ENCODE measurements at places on chromosomes 5 and 9. TPM values are rescaled to one million over a fixed set of nuclear protein-coding genes. Genes with fewer than 3 reads are reported as not detected.
A peak's percentile ranks its signal among the peaks of the same experiment; 100 is the strongest.

DNA sequence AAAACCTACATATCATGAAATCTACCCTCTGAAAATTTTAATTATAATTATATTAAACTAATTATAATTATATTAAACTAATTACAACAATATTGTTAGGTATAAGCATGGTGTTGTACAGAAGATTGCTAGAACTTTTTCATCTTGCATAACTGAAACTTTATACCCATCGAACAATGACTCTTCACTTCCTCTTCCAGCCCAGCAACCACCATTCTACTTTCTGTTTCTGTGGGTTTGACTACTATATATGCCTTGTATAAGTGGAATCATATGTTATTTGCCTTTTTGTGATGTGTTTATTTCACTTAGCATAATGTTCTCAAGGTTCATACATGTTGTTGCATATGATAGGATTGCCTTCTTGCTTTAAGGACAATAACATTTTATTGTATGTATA is 274.2 kb upstream of the CCNH start:
- no peak for DNase-seq

GPX8 gene
- 96.6 TPM for total RNA-seq

GRCh38 chr5:443239-444151 is 519 bp downstream of the EXOC3 start:
- DNase-seq, result no peak

DNA sequence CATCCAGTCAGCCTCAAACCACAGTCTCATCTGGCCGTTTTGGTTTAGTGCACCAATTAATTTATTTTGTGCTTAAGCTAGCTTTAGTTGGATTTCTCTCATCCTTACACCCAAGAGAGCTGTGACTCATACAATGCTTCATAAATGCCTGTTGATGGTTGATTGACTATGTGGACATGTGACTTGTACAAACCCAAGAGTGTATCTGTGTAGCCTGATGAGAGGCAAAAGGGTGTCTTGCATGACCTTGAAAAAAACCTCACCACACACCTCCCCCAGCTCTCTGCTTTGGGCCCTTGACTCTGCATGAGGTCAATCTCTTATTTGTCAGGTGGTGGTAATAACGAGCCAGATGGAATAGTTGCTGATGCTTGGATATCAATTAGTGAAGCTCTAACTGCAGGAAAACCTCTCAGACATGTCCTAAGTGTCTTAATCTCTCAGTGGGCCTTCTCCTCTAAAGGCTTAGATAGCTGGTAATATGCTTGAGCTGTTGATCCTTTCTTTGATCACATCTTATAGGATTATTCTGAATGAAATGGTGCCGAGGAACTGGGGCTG is 10.6 kb upstream of the GLRA1 start:
- no peak for DNase-seq

DNA sequence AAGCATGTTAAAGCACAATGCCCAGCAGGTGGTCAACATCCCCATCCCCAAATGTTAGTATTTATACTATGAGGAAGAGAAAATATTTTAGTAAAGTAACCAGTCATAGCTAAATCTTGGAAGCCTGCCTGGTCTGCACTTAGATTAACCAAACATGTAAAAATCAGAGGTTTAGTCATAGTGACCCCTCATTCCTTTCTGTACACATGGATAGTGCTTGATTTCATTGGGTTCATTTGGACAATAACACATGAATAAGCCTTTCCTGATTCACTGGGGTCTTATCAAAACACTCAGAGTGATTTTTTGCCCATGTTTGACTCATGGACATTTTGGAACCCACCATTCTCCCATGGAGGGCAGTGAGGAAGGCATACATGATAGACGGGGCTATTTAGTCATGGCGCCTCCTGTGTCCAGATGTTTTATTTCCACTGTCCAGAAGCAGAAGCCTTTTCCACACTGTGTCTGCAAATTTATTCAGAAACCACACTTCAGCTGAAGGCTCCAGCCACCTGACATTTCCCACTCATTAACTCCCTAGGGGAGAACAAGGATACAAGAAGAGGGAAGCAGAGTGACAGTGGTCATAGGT is 32.5 kb downstream of the OR1J1 start:
- no peak for DNase-seq

DNA sequence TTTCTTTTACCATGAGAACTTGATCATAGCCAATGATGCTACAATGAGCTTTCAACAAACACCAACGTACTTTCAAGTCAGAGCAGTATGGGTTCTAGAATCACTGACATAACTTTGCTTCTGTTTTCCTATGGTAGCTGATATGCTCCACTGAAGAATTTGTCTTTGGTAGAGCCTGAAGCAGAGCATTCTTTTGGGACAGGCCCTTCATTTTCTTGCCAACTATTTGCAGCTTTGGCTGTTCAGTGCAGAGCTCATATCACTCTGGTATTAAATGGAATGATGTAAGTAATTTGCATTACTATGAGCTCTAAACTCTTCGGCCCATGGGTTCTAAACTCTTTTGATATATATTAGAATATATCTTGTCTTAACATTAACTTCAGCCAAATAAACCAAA is 51.8 kb upstream of the APC start:
- no peak for DNase-seq

GABBR2 gene
- total RNA-seq, result 0.29 TPM

- DNase-seq, result no peak
Measured at GRCh38 chr5:76406673-76407072, 3.6 kb downstream of the IQGAP2 start.

- peak; percentile 59 for DNase-seq
Measured at GRCh38 chr5:112604732-112605630, 132.7 kb upstream of the APC start.

- DNase-seq, result no peak
Measured at GRCh38 chr9:121183666-121184423, 17.8 kb downstream of the RAB14 start.

DNA sequence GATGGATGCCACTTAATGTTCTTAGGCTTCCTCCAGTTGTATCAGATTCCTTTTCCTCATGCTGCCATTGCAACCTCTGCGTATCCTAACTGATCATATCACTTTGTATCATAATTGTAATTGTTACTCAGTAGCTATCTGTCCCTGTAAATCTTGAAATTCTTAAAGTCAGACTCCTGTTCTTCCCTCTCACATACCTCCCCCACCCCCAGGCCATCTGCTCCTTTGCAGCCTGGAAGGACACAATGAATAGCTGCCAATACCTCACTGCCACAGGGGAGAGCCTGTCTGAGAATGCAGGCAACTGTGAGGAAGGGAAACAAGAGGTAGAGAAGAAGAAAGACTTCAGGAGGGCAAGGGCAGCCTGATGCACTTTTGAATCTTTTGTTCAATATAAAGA is 228.5 kb downstream of the ENC1 start:
- no peak for DNase-seq

GFRA3 gene
- total RNA-seq, result not detected

- DNase-seq, result no peak
Measured at GRCh38 chr9:108436448-108436847, 419.3 kb downstream of the ACTL7B start.

DNA sequence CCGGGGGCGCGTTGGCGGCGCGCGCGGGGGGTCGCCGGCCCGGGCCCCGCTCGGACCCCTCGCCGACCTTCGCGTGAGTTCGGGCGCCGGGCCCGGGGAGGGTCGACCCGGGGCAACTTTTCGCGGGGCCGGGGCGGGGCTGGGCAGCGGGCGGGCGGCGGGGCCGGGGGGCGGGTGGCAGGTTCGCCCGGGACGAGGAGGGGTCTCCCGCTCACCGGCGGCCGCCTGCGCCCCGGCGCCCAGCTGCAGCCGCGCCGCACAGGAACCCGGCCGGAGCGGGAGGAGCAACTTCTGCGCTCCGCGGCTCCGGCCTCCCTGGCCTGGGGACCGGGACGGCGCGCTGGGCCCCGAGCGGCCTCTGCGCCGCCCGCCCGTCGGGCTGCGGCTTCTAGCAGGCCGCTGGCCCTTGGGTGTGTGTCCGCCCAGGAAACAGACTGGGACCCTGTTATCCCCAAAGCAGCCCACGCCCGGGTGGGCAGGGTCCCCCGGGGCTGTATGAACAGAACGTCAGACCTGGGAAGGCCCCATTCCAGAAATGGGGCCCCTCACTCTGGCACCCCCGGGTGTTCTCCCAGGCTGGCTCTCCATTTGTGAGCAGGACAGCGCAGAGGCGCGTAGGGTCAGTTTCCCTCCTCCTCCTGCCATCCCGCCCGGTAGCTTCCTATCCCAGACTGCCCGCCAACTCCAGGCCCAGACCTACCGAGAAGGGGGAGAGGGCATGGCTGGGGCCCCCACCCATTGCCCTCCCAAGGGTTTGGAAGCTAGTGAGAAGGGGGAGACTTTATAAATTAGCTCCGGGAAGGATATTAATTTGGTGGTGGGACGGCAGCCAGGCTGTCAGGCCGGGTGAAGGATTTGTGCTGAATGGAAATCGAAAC is 708 bp downstream of the RXRA start:
- peak; percentile 3 for DNase-seq

IL3 gene
- not detected for total RNA-seq

DNA sequence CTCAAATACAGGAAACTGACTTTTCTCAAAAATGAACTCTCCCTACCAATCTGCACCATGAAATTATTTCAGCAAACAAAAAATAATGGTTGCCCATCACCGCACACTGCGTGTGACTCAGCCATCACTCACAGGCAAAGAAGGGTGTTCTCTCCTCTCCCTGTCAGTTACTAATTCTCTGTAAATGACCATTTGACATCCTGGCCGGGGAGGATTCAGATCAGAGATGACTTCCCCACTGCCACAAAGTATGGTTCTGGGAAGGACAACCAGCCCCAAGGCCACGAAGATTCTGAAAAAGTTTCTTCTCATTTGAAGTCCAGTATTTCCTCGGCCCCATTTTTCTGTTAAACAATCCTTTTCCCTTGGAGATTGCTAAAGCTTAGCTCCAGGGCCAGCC is 199.4 kb downstream of the AUH start:
- DNase-seq, result no peak

SLC34A3 gene
- not detected for total RNA-seq

FAXDC2 gene
- total RNA-seq, result 13.7 TPM

DNA sequence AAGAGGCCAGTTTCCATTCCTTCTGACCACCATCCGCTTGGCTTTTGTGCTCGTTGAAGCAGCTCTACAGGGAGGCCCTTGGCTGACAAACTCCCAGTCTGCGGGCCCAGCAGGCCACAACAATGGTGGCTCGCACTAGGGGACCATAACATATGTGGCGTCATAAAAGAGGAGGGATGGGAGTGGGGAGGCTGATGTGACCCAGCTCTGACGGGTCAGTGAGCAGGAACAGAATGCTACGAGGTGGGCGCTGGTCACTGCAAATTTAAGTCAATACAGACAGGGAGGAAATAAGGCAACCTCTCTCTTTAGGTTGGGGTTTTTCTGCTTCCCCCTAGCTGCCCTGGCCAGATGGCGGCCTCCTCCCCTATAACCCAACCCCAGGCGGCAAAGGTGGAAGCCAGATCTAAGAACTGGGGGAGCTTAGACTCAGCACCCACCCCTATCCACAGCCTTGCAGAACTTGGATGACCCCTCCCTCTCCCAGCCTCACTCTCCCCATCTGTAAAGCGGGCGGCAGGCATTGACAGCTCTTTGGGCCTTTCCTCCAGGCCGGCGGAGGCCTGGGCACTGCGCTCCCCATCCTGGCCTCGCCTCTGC is 778 bp downstream of the FRRS1L start:
- DNase-seq, result no peak

DNA sequence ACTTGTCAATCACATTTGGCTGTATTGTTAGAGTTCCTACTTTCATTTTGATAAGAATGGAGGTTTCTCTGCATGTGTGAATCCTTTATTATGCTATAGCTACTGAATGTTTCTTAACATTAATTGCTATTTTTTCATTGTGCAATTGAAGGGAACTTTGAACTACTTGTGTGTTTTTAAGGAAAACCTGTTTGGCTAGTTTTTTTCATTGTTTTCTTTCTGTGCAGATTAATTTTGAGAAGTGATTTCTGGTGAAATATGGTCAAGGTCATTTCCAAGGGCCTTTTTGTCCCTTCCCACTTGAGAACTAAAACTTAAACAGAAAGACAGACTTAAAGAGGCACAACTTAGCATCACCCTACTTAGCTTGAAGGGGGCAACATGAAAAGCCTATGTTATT is 1309.2 kb upstream of the WWC1 start:
- no peak for DNase-seq

GRCh38 chr5:95102687-95103086 is 182.2 kb downstream of the MCTP1 start:
- no peak for DNase-seq

DNA sequence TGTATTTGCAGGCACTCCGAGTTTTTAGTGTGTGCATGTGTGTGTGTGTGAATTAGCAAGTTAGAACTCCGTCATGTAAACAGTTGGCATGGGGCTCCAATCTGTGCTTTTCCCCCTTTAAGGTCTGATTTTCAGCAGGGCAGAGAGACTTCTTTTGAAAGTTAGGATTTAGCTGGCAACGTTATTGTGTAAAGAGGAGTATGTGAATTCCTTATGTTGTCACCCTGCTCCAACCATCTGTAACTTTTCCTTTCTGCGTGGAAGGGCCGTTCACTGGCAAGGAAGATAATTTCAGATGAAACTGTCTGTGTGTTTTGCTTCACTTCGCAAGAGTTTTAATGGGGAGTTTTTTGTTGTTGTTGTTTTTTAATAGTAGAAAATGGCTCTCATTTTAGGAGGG is 332 bp downstream of the SGCD start:
- peak; percentile 8 for DNase-seq

DNA sequence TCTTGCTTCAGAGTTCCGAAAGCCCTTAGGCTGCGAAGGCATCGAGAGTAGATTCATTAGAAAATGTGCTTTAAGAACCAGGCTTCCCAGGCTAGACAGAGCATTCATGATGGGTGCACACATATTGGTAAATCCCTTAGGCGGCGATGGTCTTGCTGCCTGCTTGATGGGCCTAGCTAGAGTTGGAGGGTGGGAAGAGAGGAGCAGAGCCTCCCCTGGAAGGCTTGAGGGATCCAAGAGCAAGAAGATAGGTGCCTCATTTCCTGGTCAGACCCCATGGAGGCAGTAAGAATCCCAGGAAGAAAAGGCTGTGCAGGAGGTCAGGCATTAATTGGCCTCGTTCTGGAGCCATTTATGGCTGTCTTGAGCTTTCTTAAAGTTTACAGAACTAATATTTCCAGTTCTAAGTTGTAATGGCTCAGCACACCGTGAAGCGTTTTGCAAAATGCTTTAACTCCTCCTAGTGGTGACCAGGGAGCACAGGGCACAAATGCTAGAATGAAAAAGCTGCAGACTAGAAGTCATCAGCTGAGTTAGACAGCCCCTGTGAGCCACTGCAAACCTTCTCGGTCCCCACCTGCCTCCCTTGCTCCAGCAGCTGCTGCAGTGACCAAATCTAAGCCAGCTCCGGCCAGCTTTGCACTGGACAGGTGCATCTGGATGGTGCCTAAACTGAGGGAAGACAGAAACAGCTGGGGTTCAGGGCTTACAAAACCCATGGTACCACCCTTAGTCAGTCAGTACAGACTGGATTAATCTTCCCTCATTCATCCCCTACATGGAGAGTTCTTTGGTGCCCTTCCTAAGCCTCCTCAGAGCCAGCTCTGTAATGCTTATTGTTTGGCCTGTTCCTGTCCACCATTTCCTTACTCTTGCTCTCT is 14.7 kb downstream of the SLC45A2 start:
- DNase-seq, result peak; percentile 71

PPIP5K2 gene
- total RNA-seq, result 67.6 TPM

GRCh38 chr9:21988056-21988990 is 5.9 kb downstream of the CDKN2A start:
- DNase-seq, result no peak

GRCh38 chr5:98433673-98434072 is 339.8 kb upstream of the RGMB start:
- no peak for DNase-seq

GABRG2 gene
- total RNA-seq, result 0.32 TPM

GRCh38 chr9:129027224-129027684 is 877 bp downstream of the SH3GLB2 start:
- peak; percentile 11 for DNase-seq

Data from SK-MEL-5 (cell line).